NCI-H2081 treated with DMSO at 0.1 percent for 48 hours (cell line): ENCODE measurements at places on chromosomes 16 and 17.

- no peak for DNase-seq
These were observed 55.7 kb downstream of the ABR start for GRCh38 chr17:1123921-1124715.

- DNase-seq: no peak
These were observed 37.1 kb upstream of the AMZ2 start for GRCh38 chr17:68210570-68211315.

GRCh38 chr17:2042933-2043332 is 1.1 kb downstream of the OVCA2 start:
- DNase-seq: no peak

- DNase-seq: no peak
These were observed 4.3 kb downstream of the HOXB6 start for GRCh38 chr17:48600244-48601098.

DNA sequence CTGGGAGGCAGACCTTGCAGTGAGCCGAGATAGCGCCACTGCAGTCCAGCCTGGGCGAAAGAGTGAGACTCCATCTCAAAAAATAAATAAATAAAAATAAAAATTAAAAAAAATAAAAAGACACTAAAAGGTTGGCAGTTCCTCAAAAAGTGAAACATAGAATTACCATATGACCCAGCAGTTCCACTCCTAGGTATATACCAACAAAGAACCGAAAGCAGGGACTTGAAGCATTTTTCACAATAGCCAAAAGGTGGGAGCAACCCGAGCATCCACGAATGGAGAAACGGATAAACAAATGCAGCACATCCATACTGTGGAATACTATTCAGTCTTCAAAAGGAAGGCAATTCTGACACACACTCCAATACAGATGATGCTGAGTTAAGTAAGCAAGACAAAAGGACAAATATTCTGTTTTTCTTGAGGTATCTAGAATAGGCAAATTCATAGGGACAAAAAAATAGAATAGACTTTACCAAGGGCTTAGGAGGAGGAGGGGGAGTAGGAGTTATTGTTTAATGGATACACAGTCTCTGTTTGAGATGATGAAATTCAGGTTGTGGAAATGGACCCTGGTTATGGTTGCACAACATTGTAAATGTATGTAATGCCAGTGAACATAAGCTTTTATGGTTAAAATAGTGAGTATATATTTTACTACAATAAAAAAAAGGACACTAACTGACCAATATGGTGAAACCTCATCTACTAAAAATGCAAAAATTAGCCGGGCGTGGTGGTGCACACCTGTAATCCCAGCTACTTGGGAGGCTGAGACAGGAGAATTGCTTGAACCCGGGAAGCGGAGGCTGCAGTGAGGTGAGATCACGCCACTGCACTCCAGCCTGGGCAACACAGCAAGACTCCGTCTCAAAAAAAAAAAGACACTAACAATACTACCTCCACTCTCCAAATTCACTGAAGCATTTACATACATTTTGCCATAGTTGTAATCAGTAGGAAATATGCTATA is 27.0 kb upstream of the SLC35B1 start:
- no peak for DNase-seq

DNA sequence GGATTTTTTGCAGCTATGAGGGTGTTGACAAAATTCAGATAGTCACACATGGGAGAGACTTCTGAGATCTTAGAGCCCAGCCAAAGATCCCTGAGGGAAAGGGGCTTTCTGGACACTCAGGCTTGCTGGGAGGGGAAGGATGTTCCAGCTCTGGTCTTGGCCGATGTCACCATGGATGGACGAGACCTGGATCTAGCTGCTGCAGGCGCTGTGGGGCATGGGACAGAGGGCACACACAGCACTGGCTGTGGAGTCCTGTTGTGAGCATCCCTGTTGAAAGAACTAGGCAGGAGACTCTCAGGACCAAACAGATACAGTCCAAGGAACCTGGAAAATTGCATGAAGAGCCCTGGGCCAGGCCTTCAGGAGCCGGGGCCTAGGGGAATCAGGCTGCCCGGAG is 80.1 kb upstream of the SDK2 start:
- no peak for DNase-seq

DNA sequence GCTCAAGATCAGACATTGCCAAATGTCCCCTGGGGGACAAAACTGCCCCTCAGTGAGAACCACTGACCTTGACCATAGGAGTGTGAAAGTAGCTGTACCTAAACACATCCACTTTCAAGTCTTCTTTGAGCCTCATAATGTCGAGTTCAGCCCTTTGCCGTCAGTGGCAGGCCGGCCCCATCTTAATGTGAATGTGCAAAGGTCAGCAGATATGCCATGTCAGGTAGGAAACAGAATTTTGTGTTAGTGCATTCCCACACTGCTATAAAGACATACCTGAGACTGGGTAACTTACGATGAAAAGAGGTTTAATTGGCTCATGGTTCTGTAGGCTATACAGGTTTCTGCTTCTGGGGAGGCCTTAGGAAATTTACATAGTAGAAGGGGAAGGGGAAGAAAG is 95.1 kb upstream of the PIRT start:
- DNase-seq: no peak

DNA sequence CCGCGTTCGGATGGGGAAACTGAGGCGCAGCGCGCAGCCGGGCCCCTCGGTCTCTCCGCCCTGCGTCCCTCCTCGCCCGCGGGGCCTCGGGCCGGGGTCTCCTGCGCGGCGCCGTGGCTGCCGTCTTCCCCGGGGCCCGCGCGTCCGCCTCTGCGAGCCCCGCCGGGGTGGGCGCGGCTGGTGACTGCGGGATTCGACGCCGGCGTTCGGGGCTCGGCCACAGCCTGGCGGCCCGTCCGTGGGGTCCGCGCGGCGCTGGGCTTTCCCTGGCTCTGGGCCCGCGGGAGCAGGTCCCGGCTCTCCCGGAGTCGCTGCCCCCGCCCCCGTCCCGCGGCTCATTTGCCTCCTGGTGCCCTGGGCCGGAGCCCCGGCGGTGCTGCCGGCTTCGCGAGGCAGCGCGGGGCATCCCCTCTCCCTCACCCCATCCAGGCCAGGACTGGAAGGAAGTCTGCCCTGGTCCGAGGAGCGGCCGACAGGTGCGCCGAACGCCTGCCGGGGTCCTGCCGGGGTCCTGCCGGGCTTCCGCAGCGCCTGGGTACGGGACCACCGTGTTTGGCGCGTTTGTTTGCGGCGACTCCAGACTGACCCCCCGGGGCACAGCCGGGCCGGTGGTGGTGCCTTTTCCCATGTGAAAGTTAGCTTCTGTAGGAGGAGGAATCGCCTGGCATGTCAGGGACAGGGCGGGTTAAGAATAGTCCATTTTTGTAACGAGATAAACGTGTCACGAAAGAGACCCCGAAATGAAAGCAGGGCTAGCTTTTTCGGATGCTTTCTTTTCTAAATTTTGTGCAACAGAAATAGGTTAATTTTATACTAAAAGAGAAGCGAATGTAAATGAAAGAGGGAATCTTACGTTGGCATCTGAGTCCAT is 671 bp downstream of the CHMP6 start:
- no peak for DNase-seq

GRCh38 chr17:59439741-59440211 is 108.3 kb downstream of the YPEL2 start:
- DNase-seq: no peak

GRCh38 chr17:74565126-74565525 is 2.2 kb downstream of the CD300H start:
- no peak for DNase-seq

GRCh38 chr16:22912654-22913053 is 98.7 kb downstream of the HS3ST2 start:
- DNase-seq: no peak

GRCh38 chr16:87471278-87472141 is 21.3 kb downstream of the ZCCHC14 start:
- DNase-seq: no peak

- DNase-seq: no peak
These were observed 46.6 kb downstream of the PIK3R5 start for GRCh38 chr17:8918807-8919465.
